A549 treated with CORT108297 at 1 μM for 4 hours (cell line): ENCODE measurements at places on chromosomes 6 and 20. TPM values are rescaled to one million over a fixed set of nuclear protein-coding genes. Genes with fewer than 3 reads are reported as not detected.

The BMP6 gene
- 13.6 to 21.2 TPM (median 19.1 TPM) in 5 replicates for total RNA-seq

The RIPPLY2 gene
- 0.17 to 0.65 TPM (median 0.50 TPM) in 5 replicates for total RNA-seq

The CMTR1 gene
- 15.2 to 17.7 TPM (median 16.8 TPM) in 5 replicates for total RNA-seq

The TXNDC5 gene
- total RNA-seq: 127 to 145 TPM (median 142 TPM) in 5 replicates

The TRIM31 gene
- 1.0 to 1.8 TPM (median 1.3 TPM) in 5 replicates for total RNA-seq

The DEF6 gene
- 0.03 to 0.07 TPM (median 0.06 TPM) in 3 of 5 replicates, not detected in the others for total RNA-seq
